ENCODE measurements at places on chromosomes 7 and 10. TPM values are rescaled to one million over a fixed set of nuclear protein-coding genes. Genes with fewer than 3 reads are reported as not detected.

The POLD2 gene
- polyA plus RNA-seq = 75.6 TPM

The PRR15 gene
- polyA plus RNA-seq = not detected

The SH2D4B gene
- polyA plus RNA-seq = not detected

GRCh38 chr10:17348501-17349349, 105.7 kb downstream of the ST8SIA6 start:
- peak; percentile 5 for DNase-seq

The IDI2 gene
- polyA plus RNA-seq = 0.14 TPM

Data from forelimb muscle (tissue), 1 donor.